Renal pelvis (tissue), 12 donors: ENCODE measurements at places on chromosomes 12 and 14. TPM values are rescaled to one million over a fixed set of nuclear protein-coding genes. Genes with fewer than 3 reads are reported as not detected.

The SMIM41 gene
- polyA plus RNA-seq, result 0.61 TPM

DNA sequence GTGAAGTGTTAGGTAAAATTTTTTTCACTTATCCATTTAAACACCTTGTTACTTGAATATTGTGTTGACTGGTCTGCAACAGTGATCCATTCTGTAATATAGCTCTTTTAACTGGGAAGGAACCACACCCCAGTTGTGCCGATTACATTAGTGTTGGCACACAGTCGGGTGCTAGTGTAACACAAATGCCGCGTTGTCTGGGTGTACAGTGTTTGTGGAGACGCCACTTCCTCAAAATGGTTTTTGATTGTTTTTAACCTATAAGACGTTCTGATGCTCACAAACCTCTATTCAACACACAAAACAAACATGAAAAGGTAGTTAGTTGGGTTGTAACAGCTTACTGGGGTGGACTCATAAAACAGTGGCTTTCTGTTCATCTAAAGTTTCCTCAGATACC, 48.0 kb upstream of the TRAF3 start:
- no peak for DNase-seq

DNA sequence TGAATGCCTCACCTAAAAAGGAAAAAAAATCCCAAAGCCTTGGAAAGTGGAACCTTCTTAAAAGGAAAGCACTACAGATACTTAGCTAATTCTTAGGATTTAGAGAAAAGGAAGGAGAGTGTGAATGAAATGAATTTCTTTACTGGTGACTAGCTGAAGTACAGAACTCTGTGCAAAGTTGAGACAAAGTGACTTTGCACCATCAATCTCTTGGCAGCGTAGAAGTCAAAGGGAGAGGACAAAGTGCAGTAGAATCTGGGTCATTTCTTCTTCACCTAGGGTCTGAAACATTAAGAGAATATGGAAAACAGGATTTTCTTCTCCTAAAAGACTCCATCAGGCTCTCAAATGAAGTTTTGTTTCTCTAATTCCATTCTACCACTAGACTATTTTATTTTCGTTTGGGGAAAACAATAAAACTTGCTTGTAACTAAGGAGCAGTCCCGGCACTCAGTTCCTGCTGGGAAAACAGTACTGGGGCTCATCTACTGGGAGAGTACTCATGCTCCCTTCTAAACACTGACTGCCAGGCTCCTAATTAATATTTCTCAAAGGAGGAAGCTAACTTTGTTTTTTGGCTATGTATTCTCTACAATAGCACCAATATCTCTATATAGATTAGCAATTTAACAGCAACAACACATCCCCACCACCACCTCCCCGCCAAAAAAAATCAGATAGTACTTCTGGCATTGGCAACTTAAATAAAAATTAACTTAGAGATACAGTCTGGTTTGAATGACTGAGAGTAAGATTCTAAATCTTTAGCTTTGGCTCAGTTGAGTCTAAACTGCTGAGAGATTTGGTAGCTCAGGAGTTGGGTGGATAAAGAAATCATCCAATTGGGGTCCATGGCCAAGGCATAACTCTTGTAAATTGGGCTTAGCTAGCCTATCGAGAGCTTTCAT, 110.7 kb downstream of the SLC15A5 start:
- no peak for DNase-seq

The LRP6 gene
- 63.6 TPM for polyA plus RNA-seq

The ARMH4 gene
- polyA plus RNA-seq, result 74.2 TPM

The CLEC1B gene
- 1.2 TPM for polyA plus RNA-seq

The TAS2R50 gene
- polyA plus RNA-seq, result 0.09 TPM

The IAPP gene
- polyA plus RNA-seq, result not detected

DNA sequence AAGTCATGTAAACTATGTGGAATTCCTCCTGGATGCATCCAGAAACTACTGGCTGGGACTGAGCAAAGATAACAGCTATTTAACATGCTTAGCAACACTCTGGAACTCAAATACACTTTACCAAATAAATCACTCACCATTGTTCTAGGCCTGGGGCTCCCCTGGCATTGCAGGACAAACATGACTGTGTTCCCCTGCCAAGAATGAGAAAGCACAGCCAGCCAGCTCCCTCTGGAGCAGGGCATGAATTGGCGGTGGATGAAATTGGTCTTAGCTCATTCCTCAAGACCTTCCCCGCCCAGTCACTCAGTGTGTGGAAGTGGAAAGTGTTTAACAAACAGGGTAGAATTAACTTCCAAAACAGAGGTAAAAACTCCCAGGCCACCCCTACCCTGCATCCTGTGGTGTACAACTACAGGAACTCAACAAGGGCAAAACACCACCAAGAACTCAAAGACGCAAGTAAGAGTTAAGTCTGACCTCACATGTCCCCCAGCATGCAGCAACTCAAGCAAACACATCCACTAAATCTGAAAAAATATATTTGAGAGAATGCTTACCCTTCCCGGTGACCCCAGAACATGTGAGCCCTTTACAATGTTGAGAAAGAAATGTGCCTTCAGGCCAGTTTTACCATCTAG, 58.4 kb upstream of the BDKRB2 start:
- DNase-seq, result no peak

The IGF1 gene
- polyA plus RNA-seq, result 5.6 TPM

The CCDC177 gene
- polyA plus RNA-seq, result 0.18 TPM

DNA sequence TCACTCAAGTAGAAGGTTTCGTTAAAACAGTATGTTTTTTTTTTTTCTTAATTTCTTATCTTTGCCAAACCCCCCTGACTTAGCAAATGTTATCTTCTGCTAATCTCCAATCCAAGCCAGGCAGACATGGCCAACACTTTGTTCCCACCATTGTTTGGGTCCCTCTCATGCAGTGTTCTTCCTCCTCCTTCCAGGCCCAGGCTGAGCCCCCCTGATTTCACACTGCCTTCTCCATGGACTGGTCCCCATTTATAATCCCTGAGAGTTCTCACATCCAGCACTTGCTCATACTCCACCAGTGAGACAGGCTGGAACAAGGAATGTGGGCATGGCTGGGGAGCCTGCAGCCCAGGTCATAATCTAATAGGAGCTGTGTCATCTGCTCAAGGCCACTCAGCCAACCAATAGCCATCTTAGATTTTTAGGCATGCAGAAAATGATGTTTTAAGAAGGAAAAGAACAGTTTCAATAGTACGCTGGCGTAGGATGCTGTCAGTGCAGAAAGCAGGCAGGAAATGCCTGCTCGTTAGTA, 238.4 kb upstream of the CCDC196 start:
- DNase-seq, result no peak

The PUS7L gene
- polyA plus RNA-seq, result 13.1 TPM

DNA sequence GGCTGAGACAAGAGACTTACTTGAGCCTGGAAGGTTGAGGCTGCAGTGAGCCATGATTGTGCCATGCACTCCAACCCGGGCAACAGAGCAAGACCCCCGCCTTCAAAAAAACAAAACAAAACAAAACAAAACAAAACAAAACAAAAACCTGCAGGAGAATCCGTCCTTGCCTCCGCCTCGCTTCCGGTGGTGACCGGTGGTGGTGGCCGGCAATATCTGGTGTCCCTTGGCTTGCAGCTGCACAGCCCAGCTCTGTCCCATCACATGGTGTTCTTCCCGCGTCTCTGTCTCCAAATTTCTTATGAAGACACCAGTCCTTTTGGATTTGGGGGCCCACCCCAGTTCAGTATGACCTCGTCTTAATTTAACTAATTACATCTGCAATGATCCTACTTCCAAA, 10.0 kb downstream of the SMIM41 start:
- no peak for DNase-seq

- DNase-seq, result no peak
These were observed 789 bp upstream of the VWF start for GRCh38 chr12:6125310-6125608.

DNA sequence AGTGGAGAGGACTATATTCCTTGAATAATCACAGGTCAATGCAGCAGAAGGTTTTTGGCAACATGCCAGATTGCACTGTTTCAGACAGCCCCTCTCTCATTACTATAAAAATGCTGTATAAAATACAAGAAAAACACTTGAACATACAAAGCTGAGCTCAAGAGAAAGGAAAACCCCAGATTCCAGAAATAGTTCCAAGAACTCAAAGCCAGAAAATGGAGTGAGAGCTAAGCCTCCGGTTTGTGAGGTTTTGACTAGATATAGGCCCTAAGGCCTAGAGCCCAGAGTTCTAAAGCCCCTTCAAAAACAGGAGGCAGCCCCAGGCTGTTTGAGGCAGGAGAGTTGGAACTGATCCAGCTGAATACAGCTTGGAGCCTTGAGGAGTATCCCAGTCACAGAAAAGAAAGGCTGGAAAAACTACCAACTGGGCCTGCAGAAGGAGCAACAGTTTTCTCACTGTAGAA, 29.4 kb upstream of the ACTN1 start:
- peak; percentile 64 for DNase-seq

The C12orf42 gene
- not detected for polyA plus RNA-seq
